HT1080 (cell line): ENCODE measurements at places on chromosomes 6 and 20. TPM values are rescaled to one million over a fixed set of nuclear protein-coding genes. Genes with fewer than 3 reads are reported as not detected.

The NR2E1 gene
- total RNA-seq, result not detected in 2 replicates

The ANKRD66 gene
- not detected in 2 replicates for total RNA-seq

The LINC00237 gene
- total RNA-seq, result not detected in 2 replicates

The SLC22A16 gene
- total RNA-seq, result not detected in 2 replicates

The TPD52L1 gene
- total RNA-seq, result 13.6 and 18.1 TPM in 2 replicates

GRCh38 chr6:2274981-2275891 is 29.8 kb upstream of the GMDS start:
- peak; percentile 1 for DNase-seq
